CD4-positive, alpha-beta T cell treated with Interleukin-17A for 1 hour (primary cell): ENCODE measurements at places on chromosomes 4 and X.

- DNase-seq: no peak
Observed at GRCh38 chr4:80033581-80033980, 39.4 kb downstream of the ANTXR2 start.

DNA sequence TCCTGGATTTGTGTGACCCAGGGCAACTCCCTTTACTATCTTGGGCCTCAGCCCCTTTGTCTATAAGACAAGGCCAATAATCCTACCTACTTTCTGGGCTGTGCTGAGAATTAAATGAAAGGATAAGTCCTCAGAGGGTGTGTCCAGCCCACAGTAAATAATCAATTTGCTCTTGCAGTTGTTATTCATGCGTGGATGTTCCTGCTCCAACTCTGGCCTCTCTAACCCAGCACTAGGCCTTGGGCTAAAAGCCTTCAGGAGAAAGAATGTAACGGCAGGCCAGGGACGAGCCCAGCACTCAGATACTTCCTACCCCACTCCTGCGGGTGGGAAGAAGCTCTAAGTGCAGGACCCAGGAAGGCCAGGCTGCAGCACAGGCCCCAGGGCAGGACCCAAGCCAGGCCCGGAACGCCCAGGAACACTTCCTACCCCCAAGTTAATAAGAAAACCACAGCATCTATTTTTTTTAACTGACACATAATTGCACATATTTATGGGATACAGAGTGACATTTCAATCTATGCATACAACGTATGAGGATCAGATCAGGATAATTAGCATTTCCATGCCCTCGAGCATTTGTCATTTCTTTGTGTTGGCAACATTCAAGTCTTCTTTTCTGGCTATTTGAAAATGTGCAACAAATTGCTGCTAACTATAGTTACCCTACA, 179.6 kb upstream of the RBPJ start:
- no peak for DNase-seq

- peak; percentile 30 for DNase-seq
Observed at GRCh38 chrX:49840679-49841078, 11.6 kb downstream of the PAGE4 start.

DNA sequence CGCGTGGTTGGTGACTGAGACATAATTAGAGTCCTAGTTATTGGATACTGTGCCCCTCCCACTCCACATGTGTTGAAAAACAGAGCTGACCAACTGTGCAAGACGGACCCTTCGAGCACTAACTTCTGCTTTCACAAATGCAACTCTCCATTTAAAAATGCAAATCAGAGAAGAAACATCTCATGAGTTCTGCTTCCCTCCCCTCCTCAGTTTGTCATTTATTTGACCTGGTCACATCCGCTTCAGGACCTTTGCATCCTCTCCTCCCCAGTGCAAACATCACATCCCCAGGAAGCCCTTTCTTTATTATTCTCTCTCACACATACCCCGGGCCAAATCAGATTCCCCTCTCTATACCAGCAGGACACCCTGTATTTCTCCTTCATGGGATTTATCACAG, 38.1 kb upstream of the NOCT start:
- DNase-seq: no peak

DNA sequence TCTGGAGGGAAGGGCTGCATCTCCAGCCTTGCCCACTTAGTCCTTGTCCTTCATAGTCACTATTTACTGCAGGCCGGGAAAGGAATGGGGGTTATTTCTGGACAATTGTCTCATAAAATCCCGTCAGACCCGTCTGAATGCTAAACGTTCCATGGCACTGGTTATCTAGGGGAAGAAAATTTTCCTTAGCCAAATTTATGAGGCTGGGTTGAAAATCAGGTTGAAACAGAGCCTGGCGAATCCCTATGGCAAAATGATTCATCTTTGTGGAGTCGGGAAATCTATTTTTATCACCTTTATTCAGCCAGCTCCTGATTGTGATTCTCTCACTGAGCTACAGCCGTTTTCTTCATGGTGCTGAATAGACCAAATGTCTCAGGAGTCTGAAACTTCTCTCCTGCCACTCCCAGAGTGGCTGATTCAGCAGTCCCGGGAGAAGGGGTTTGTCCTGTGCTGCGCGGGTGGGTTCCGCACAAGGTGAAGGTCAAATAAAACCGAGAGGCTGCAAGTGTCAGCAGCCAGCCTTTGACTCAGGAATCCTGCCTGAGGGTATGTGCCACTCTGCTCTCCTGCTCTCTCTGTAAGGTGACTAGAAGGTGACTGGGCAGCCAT, 1.0 kb downstream of the LIMCH1 start:
- no peak for DNase-seq

- DNase-seq: no peak
Observed at GRCh38 chrX:121169099-121170035, 122.0 kb downstream of the GLUD2 start.

GRCh38 chr4:4854649-4855295, 4.7 kb upstream of the MSX1 start:
- DNase-seq: no peak

DNA sequence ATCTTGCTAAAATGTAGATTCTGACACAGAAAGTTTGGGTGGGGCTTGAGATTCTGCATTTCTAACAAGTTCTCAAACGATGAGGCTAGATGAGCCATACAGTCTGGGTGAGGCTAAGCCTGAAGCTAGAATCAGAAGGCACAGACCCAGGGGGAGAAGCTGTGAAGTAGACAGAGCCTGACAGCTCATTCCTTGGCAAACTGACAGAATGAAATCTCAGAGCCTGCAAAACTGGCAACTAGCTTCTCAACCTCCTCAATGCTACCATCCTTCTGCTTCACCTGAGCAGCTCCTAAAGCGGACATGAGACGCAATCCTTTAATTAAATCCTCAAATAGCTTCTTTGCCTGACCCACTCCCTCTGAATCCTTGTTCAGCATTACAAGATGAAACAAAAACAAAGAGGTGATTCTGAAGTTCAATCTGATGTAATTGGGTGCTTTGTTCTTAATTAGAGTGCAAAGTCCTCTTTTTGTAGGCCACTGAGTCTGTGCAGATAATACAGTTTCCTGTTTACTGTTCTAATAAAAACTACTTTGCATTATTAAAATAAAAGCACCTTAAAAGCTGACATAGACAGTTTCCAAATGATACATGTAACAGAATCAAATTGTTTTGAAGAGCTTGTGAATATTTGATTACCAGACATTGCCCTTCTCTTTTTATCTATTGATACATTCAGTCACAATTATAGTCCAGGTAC, 71.0 kb upstream of the BMP2K start:
- DNase-seq: no peak

DNA sequence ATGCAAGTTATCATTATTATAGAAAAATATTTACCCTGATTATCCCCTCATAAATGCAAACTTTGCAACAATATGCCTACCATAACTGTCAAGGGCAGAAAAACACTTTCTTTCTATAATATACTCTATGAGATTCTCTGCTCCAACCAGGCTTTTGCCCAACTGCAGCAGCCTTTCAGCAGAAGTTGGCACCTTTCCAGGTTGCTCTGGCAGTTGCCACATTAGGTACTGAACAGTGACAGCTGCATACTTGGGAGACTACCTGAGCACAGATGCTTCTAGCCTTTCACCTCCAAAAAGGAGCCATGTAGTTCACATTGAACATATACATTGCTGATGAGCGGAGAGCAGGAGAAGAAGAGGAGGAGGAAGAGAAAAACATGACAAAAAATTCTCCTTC, 69.5 kb upstream of the BRWD3 start:
- no peak for DNase-seq

- DNase-seq: no peak
Observed at GRCh38 chr4:77785669-77786068, 33.5 kb downstream of the CNOT6L start.

DNA sequence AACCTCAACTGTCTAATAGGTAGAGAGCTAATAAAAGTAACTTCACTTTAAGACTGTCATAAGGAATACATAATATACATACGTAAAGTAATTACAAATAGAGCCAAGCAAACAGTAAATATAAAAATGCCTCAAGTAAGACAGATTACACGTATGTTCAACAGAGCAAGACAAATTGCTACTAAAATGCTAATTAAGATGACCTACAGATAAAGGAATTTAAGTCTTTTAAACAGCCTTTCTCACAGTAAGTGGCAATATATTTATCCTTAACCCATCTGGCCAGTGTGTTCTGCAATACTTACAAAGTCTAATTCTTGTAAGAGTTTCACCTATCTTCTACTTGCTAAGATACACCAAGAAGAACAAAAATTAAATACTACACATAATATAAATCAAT, 12.7 kb downstream of the G3BP2 start:
- no peak for DNase-seq

DNA sequence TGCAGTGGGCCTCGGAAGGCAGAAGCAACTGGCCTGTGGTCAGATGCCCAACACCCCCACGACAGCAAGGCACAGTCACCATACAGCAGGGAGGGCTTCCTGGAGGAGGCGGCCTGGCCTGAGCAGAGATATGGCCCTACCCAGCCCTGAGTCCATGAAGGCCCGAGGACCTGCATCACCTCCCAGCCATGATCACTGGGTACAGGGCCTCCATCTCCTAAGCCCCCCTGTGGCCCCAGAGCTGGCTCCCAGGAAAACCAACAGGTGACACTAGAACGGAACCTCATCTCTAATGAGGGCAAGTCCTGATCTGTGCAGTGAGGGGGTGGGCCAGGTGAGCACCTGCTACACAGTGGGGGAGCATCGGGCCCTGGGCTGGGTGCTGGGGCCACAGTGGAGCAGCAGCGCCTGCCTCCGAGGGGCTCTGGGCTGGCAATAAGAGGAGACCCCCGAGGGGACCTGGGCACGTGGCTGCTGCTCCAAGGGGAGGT, 26.2 kb upstream of the MXD4 start:
- DNase-seq: no peak

DNA sequence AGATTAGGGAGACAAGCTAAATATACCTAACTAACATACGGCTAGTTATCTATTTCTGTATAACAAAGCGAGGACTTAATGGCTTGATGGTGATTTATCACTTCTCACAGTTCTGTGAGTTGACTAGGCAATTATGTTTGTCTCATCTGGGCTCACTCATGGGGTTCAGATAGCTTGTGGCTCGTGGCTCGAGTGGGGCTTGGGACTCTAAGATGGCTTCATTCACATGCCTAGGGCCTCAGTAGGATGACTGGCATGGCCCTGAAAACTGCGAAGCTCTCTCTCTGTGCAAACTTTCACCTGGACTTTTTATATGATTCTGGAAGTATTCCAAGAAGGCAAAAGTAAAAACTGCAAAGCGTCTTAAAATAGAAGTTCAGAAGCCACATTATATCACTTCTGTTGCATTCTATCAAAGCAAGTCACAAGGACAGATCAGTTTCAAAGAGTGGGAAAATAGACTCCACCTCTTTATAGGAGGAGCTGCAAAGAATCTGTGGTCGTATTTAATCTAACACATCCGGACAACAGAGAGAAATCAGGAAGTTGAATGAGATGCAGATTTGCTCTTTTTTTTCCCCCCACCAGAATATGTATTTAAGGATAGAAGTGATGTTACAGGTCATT, 491.2 kb downstream of the INPP4B start:
- DNase-seq: peak; percentile 77

DNA sequence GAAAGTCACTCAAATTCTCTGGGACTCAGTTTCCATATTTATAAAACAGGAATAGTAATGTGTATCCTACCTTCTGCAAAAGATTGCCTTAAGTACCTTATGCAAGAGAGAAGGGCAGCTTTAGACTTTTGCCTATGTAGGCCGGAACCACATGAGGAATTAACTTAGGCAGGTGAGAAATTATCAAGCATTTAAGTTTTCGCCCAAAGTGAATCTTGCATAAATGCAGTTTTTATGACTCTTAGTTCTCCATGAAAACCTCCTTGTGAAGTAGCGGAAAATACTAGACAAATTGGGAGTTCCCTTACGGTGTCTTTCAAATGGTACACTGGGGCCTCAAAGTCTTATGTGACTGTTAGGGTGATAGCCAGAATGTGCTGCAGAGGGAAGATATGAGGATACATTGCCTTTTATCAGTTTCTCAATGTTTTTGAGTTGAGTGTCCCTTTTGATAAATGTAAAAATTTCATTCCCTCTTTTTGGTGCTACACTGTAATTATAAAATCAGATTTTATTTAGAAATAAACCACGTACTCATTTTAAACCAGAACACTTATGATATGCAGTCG, 2.6 kb downstream of the SH2D1A start:
- peak; percentile 35 for DNase-seq

DNA sequence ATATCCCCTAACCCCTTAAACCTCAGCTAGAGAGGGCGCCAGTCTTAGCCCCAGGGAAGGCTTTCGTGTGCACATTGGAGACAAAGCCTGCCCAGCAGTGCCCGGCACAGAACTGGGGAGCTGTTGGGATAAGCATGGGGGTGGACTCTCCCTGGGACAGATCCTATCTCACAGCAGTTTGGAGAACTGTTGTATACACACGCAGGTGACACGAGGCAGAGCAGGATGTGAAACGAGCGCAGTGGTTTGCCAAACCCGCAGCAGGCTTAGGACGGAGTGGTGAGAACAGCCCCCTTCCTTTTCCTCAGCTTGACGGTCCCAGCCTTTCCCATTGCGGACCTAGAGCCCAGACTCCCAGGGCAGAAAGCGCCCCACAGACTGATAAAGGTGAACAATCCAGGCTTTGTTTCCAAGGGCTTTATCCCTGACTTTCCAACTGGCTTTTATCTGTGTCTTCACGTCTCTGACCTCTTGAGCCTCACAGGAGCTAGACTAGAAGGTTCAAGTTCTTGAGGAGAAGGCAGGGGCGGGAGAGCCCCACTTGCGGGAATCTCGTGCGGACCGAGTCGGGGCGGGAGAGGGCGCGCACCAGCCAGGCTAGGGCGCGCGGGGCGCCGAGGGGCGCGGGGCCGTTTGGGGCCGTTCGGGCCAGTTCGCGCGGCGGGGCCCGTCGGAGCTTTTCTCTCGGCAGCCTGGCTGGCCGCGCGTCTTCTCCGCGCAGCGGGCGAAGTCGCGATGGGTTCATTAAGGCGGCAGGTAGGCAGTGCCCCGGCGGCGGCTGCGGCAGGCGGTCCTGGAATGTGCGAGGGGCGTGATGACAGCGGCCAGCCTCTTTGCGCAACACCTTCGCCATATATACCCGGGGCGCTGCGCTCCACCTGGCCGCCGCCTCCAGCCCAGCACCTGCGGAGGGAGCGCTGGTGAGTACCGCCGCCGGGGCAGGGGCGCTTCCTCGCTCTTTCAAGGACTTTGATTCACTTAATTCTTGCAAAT, at the start of gene SLC34A2:
Gene SLC34A2, plus strand, starts transcription at position 881 of the 993 bp plus-strand sequence. CDS start 6,650 bp downstream, outside the sequence.
- no peak for DNase-seq

- DNase-seq: no peak
Observed at GRCh38 chrX:106341823-106342222, 173.7 kb downstream of the PWWP3B start.

- DNase-seq: peak; percentile 25
Observed at GRCh38 chrX:107025545-107025944, 25.5 kb upstream of the MORC4 start.

DNA sequence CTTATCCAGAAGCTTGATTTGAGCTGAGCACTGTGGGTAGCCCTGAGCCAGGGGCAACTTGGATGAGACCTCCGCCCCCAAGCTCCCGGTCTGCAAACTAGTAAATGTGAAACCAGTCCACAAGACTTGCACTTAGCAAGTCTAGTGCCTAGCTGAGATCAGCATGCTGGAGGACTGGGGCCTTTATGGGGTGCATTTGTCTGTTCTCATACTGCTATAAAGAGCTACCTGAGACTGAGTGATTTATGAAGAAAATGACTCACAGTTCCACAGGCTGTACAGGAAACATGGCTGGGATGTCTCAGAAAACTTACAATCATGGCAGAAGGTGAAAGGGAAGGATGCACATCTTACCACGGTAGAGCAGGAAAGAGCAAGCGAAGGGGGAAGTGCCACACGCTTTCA, 42.1 kb upstream of the HOPX start:
- DNase-seq: no peak

- DNase-seq: no peak
Observed at GRCh38 chr4:111434586-111434985, 710.7 kb upstream of the FAM241A start.
